Foreskin keratinocyte (primary cell): ENCODE measurements at places on chromosomes 4 and X. TPM values are rescaled to one million over a fixed set of nuclear protein-coding genes. Genes with fewer than 3 reads are reported as not detected.

Gene CCDC110
- total RNA-seq = 0.04 and 0.10 TPM in 2 replicates

Gene DKK2
- 0.32 and 0.54 TPM in 2 replicates for total RNA-seq

Gene CFP
- 0.11 and 0.20 TPM in 2 replicates for total RNA-seq

Gene LARP1B
- 19.7 and 20.0 TPM in 2 replicates for total RNA-seq

Gene DMD
- total RNA-seq = 4.9 and 6.5 TPM in 2 replicates

Gene FAM9B
- total RNA-seq = not detected in 2 replicates

Gene KIT
- not detected in 2 replicates for total RNA-seq

Gene PLXNB3
- total RNA-seq = 5.3 and 5.4 TPM in 2 replicates

Gene XPNPEP2
- not detected in 2 replicates for total RNA-seq

Gene OPRPN
- total RNA-seq = not detected in 2 replicates

Gene EDNRA
- 3.7 and 5.1 TPM in 2 replicates for total RNA-seq

Gene ARSJ
- 11.1 and 13.9 TPM in 2 replicates for total RNA-seq

Gene FOXR2
- not detected in 2 replicates for total RNA-seq

Gene ARMCX1
- 16.3 and 16.8 TPM in 2 replicates for total RNA-seq

Gene ENPEP
- total RNA-seq = under 0.01 TPM in 1 of 2 replicates, not detected in the other

Gene CITED1
- total RNA-seq = 0.28 TPM in 1 of 2 replicates, not detected in the other

Gene GUCY1B1
- 0.17 and 0.32 TPM in 2 replicates for total RNA-seq

Gene BANK1
- 0.20 and 0.25 TPM in 2 replicates for total RNA-seq

Gene PAGE2B
- total RNA-seq = not detected in 2 replicates

Gene CABS1
- not detected in 2 replicates for total RNA-seq

Gene CMC4
- total RNA-seq = 9.4 and 11.9 TPM in 2 replicates

Gene UTP3
- total RNA-seq = 27.2 and 31.4 TPM in 2 replicates

Gene RHOXF1
- not detected in 2 replicates for total RNA-seq

Gene RPS6KA6
- 3.2 and 3.4 TPM in 2 replicates for total RNA-seq

Gene TMEM271
- not detected in 2 replicates for total RNA-seq

Gene BMP3
- not detected in 2 replicates for total RNA-seq

Gene NMU
- total RNA-seq = 0.27 and 2.8 TPM in 2 replicates

Gene CACNA1F
- total RNA-seq = not detected in 2 replicates

Gene SLC30A9
- 56.0 and 56.7 TPM in 2 replicates for total RNA-seq

Gene NPNT
- total RNA-seq = 0.51 and 1.4 TPM in 2 replicates

Gene NLGN3
- 0.03 TPM in 1 of 2 replicates, not detected in the other for total RNA-seq

Gene CUL4B
- 25.7 and 25.8 TPM in 2 replicates for total RNA-seq

Gene ABLIM2
- total RNA-seq = 0.39 and 0.85 TPM in 2 replicates

Gene MND1
- total RNA-seq = 10.8 and 15.6 TPM in 2 replicates

Gene MPC1L
- total RNA-seq = not detected in 2 replicates
